NCI-H2081 (cell line): ENCODE measurements at places on chromosomes 3 and 15.

GRCh38 chr3:5057272-5057671 is 64.8 kb upstream of the ARL8B start:
- no peak for DNase-seq

DNA sequence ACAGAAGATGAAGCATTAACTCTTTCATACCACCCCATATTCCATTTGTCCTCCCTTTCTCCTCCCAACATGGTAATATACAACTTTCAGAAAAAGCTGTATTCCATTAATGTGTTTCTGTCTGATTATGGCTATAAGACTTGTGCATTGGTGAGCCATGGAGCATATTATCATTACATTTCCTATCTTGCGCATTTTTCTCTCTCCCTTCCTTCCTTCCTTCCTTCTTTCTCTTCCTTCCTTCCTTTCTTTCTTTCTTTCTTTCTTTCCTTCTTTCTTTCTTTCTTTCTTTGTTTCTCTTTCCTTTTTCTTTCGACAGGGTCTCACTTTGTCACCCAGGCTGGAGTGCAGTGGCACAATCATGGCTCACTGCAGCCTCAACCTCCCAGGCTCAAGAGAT is 25.5 kb upstream of the PDE8A start:
- DNase-seq: no peak

DNA sequence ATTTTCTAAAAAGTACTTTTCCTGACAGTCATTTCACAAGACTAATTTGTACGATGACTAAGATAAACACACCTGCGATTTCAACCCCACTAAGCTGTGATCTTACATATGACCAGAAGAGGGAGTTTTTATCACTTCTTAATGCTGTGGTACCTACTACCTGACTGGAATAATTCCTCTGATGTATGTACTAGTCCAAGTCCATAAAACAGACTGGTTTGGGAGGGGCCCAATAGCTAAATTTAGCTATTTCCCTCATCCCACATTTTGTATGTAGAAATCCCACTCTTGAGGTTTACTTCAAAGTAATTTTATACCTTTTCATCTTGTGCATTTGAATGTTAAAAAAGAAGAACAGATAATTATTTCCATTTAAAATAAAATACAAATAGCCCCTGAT is 49.7 kb upstream of the SCAANT1 start:
- DNase-seq: peak; percentile 38

GRCh38 chr15:61106044-61106834 is 122.9 kb downstream of the RORA start:
- DNase-seq: no peak

DNA sequence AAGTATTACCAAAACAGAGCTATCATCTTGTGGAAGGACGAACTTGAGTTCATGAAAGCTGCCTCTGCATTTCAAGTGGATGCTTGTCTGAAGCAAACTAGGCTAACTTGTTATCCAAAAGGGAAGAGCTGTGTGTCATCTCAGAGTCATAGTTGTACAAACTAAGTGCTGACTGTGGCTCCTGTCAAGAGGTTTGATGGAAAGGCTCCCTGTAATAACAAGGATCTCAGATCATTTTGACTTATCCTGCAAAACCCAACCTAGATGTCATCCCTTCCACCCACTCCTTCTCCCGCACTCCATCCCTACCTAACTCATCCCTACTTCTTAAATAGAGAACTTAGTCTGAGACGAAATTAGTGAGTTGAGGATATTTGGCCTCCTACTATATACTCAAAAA is 110.8 kb downstream of the NR2E3 start:
- no peak for DNase-seq

- DNase-seq: no peak
These were observed 13.0 kb downstream of the RBM6 start for GRCh38 chr3:49952924-49953323.

DNA sequence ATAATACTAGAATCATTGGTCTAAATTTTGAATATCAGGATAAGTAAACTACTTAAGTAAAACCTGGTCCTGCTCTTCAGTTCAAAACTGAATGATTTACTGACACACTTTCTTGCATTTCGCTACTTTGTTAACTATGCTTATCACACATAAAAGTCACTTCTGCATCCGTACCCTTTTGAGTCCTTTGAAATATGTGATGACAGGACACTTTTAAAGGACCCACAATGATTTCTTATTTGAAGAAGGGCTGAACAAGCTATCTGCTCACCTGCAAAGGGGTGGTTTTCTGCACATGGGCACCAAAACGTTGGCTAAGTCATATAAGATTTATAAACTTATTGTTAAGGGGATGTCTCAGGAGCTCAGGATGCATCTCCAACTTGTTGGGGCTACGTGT is 15.0 kb downstream of the GATM start:
- DNase-seq: no peak

GRCh38 chr15:35690698-35691116 is 144.7 kb upstream of the DPH6 start:
- no peak for DNase-seq

DNA sequence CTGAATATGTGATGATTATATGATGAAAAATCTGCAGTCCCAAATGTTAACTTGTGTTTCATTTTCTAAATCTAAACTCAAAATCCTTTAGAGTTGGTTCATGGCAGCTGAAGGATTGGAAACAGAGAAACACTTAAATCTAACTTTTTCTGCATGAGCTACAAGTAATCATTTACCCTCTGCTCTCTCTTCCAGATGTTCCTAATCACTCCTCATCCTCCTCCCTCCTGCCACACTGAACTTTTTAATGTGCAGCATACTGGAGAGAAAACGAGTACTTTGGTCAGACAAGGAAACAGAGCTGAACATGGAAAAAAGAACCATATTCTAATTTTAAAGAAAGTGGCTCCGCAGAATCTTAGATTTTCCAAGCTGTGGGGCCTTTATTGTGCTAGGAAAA is 321.2 kb upstream of the COL8A1 start:
- DNase-seq: no peak

DNA sequence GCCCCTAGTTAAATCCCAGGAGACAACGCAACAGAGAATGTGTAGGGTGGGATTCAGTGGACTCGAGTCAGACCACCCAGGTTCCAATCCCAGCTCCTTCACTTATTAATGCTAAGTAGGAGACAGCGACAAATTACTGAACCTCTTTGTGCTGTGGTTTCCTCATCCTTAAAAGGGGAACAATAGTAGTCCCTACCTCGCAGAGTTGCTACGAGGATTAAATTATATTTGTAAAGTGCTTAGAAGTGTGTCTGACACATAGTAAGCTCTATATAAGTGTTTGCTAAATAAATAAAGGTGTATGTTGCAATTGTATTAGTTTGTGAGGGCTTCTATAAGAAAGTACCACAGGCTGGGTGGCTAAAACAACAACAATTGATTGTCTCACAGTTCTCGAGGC is 58.0 kb upstream of the PPARG start:
- no peak for DNase-seq

DNA sequence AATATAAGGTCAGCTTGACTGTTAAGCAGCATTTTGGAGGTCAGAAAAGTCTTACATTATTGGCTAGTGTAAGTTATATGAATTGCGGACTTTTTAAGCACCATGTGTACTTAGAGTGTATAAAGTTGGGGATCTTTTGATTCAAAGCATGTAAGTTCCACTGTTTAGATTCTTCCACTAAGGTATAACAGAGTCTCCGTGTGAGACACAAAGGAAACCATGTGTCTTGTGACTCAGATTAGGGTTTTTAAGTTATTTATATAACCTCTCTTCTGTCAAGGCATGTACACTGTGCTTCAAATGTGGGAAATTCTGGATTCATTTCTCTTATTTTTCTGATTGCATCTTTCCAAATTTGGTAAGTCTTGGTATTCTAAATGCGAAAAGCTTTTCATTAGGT is 143.5 kb upstream of the SOX2 start:
- DNase-seq: no peak

- no peak for DNase-seq
These were observed 21.0 kb downstream of the RFT1 start for GRCh38 chr3:53109190-53109589.

DNA sequence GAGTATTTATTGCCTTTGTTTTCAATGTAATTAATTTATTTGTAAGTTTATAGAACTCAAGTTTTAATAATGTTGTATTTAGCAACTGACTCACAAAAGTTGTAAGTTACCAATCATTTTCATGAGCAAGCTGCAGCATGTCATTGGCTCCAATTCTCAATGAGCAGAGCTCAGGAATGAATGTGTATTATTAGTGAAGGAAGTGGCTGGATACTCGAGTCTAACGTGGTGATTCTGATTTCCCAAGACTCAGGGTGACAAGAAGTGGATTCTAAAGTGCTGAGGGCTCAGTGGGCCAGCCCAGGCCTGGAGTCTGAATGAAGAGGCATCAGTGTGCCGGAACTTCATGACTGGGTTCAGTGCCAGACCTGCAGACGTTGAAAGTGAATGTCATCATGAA is 39.6 kb downstream of the CLDN11 start:
- DNase-seq: no peak

DNA sequence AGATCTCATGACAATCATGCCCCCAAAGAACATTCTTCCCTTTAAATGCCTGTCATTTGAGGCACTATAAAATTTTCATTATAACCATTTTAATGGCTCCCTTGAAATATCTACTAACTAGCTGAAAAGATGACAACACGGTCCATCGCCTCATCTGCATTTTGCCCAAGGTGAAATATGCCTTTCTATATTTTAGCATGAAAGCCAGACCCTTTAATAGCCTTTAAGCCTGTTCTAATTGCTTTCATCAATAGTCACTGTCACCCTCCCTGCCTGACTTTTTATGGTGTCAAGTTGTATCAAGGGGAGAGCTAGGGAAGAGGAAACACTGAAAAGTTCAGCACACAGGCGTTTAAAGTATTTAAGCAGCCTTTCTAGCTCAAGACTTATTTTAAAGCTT is 144.1 kb upstream of the PRICKLE2 start:
- no peak for DNase-seq

GRCh38 chr3:29889215-29889614 is 608.3 kb downstream of the RBMS3 start:
- no peak for DNase-seq

GRCh38 chr15:51105430-51106016 is 10.8 kb upstream of the TNFAIP8L3 start:
- no peak for DNase-seq

GRCh38 chr3:134357261-134357913 is 16.9 kb downstream of the AMOTL2 start:
- no peak for DNase-seq

- no peak for DNase-seq
These were observed 686.2 kb downstream of the NLGN1 start for GRCh38 chr3:174083706-174084105.

DNA sequence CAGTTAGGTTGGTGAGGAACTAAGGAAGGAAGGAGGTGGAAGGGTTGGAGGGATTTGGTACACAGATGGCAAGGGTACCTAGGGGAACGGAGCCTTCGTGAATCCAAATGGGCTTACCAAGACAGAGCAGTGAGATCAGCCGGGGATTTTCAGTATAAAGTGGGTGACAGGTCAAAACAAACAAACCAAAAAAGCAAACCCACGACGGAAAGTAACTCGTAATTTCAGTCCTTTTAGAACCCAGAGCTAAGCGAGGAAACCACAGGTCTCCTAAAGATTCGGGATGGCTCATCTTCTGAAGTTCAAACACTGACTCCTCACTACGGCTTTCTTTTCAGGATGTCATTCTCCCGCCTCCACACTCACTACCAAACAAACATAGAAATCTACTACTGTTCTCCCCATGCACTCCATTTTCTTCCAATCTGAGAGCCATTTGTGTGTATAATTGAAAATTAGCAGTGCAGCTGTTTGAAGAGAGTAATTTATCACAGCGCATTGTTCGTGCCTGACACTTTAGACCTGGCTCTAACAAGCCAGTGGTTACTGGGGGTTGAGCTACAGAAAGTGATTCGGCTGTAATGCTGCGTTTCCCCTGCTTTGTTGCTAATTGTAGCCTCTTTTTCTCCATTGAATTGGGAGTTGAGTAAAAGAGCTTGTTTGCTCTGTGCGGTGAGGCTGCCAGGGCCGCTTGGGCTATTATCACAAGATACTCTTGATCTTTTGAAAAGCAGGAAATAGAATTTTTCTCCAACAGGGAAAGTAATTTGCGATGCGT is 64.7 kb upstream of the CCDC39 start:
- peak; percentile 100 for DNase-seq

DNA sequence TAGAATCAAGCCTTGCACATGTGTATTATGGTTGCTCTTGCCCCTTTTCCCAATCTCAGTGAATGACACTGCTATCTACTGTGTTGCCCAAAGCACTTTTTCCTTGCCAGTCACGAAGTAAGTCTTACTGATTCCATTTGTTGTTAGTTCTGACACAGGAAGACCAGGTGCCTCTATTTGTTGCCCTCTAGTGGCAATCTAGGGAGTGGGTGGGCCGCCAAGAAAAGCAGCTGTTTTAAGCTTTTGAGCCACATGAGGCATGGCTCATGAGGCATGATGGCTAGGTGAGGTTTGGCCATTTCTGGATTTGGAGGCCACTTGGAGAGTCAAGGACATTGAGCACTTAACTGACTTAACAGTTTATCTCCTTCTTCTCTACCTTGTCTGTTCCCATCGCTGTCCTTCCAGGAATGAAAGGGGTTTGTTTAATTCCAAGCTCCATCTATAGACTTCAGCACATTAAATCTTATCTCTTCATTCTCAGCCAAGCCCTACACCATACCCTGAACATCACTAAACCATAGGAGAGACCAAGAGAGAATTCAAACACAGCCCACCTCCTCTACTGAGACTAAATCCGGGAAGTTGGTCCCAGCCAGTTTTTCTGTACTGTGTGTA is 103.1 kb downstream of the HCN4 start:
- DNase-seq: peak; percentile 16

DNA sequence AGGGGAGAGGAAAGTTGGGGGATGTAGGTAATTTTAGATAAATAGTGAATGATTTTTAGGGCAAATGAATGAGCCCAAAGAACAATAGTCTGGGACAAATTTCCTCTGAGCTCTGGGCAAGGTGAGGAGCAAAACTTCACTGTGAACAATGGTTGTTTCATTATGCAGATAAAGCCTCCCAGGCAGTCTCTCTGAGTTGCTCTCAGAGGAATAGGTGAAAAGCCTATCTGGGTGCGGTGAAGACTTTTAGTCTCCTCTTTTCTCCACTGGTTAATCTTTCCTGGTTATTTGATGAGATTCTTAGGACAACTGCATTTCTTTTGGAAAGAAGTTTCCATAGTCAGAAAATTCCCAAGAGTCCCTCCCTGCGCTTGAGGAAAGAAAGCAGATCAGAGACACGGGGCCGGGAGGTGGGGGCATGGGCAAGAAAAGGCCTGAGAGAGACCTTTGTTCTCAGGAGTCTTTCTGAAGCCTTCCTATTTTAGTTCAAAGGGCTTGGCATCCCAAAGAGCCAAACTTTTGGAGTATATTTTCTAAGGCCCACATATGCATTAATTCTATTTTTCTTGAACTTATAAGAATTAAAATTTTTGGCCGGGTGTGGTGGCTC is 353.6 kb upstream of the SLCO3A1 start:
- no peak for DNase-seq

DNA sequence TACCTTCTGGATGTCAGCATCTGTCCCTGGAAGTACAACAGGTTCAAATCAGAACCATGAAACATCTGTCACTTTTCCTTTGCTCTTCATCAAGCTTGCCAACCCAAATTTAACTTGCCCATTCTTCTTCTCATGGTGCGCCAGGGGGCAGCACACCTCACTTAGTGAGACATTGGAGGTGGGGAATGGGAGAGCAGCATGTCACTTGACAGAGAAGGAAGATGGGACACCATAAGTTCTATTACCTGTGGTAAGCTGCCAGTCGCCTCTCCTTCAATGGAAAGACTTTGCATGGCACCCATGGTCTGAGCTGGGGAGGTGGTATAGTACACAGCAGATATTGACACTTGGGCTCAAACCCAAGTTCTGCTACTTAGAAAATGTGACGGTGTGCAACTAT is 2.9 kb downstream of the SCN5A start:
- DNase-seq: no peak
